ENCODE measurements at places on chromosomes 5 and 9.

GRCh38 chr9:34520096-34520495 is 2.7 kb downstream of the ENHO start:
- no peak for DNase-seq

DNA sequence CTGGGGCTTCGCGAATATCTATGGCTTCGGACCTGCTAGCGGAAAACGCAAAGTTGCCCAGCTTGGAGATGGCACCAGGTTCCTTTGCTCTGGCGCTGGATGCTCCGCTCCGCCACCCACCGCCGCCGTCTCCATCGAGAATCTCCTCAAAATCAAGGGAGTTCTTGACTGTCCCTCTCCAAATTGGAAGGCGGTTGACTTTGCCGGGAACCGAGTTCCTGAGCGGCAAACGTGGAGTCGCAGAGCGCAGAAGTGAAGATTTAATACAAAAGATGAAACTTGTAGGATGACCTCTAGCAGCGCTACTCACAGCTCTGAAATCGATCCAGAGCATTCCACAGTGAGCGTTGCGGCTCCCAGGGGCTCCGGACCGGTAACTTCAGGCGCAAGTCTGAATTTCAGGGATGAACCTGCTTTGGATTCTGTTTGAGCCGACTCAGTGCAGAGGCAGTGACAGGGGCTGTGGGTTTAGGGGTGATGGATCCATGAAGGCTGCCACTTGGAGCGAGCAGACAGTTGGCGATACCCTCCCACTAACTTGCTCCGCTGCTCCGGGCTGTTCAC is 1641.5 kb upstream of the C9orf72 start:
- no peak for DNase-seq

- DNase-seq = no peak
Measured at GRCh38 chr9:27108981-27109541, at the start of gene TEK. TEK (plus strand) TSS chr9:27109225; CDS start chr9:27109591, 366 bp downstream.

GRCh38 chr5:72281430-72281763 is 38.6 kb downstream of the MRPS27 start:
- DNase-seq = no peak

GRCh38 chr9:91222457-91222856 is 139.3 kb downstream of the AUH start:
- no peak for DNase-seq

DNA sequence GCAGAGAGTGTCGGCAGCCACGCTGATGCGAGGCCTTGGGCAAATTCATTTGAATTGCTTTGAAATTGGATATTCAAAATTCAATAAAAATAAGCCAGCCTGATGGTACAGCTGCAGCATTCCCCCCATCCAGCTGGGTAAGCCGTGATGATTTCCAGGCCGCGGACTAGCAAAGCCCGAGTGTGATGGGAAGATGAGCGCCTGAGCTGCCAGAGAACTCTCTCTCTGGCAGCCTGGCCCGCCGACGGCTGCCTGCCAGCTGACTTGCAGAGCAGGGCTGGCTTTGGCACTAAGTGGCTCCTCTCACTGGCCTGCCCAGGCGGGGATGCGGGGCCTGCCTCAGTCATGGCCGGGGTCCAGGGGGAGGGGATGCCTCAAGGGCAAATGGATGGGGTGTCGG is 268.3 kb upstream of the WWC1 start:
- DNase-seq = no peak

- DNase-seq = no peak
Measured at GRCh38 chr5:171801-172331, 19.4 kb upstream of the LRRC14B start.

DNA sequence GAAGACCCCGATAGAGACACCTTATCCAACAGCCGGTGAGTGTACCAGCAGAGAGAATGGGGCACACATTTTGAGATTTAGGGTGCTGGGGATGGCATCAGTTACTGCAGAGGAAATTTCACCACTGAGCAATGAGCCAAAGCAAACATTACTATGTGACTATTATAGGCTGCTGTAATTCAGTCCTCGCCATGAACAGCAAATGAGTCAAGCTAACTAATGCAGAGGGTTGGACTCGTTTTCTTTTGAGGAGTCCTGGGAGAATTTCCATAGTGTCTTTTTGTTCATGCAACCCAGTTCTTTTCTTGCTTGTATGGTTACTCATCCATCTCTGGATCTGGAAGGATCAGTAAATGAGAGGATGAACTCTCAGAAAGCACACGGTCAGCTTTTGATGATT is 323.8 kb downstream of the PSAT1 start:
- DNase-seq = no peak

- DNase-seq = no peak
Measured at GRCh38 chr5:55694152-55694830, 17.8 kb downstream of the SLC38A9 start.

DNA sequence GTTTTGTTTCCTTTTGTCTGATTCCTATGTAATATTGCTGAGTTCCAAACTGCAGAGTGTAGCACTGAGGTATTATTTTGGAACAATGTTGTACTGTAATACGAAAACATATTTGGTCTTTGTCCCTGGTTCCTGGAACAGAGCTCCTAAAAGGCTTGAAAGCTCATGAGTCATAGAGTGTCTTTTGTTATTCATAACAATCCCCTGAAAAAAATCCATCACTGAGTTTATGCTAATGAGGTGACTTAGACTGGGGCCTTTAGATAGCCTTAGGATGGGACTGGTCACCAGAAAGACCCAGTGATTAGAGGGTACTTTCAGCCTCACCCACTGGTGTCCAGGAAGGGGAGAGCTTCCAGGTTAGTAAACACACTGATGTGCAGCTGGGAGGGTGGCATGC is 132.7 kb upstream of the POU5F2 start:
- DNase-seq = no peak

DNA sequence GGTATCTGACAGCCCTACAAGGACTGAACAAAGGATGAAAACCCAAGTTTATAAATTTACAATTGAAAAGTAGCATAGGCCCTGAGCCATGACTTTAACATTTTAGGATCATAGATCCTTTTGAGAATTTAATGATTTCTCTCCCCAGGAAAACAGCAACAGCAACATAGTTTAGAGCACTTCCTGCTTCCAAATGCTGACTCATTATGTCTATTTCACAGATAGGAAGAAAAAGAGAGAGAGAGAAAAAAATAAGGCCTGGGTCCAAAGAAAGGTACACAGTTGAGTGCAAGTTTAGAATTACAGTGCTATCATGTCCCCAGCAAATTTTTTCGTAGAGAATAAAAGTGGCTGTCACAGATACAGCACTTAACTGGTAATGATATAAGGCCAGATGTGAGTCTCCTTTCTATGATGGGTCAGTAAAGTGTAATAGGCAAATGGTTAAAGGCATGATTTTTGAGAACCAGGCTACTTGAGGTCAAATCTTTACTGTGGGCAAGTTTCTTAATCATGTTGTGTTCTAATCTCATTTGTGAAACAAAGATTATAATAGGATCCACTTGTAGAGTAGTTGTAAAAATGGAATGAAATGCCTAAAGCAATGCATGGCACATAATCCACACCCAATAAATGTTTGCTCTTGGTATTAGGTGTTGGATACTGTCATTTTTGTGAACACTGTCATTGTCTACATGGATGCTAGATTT is 12.3 kb upstream of the PPP2R2B start:
- DNase-seq = no peak

GRCh38 chr5:168320805-168321204 is 29.4 kb downstream of the WWC1 start:
- no peak for DNase-seq

- DNase-seq = no peak
Measured at GRCh38 chr9:122418016-122418415, 47.2 kb downstream of the PTGS1 start.

DNA sequence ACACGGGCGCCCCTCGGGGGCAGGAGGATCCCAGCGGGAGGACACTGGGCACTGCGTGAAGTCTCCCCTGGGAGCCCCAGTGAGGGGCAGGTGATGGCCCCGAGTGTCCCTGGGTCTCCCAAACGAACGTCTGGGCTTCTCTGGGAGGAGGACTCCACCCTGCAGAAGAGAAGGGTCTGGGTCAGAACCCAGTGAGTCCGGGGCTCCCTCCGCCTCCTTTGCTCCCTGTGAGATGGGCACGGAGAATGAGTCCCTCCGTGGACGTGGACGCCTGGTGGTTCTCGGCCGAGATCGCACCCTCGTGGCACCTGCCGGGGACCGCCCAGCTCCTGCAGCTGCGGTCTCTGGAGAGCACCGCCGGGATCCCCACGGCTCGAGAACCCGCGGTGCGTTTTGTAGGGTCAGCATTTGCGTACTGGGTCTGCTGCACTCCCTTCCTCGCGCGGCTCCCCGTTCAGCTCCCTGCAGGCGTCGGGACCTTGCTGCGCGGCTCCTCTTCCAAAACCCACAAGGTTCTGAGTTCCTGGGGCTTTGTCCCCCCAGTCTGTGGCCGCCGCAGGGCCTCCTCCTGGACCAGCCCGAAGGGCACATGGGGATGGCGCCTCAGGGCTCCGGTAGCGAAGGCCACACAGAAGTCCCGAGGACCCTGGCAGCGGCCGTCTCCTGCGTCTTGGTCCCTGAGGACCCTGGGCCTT is 10.2 kb upstream of the CEP72 start:
- DNase-seq = no peak

- DNase-seq = no peak
Measured at GRCh38 chr9:4936277-4936676, 48.8 kb upstream of the JAK2 start.

GRCh38 chr5:85814596-85814995 is 803.1 kb upstream of the COX7C start:
- no peak for DNase-seq

DNA sequence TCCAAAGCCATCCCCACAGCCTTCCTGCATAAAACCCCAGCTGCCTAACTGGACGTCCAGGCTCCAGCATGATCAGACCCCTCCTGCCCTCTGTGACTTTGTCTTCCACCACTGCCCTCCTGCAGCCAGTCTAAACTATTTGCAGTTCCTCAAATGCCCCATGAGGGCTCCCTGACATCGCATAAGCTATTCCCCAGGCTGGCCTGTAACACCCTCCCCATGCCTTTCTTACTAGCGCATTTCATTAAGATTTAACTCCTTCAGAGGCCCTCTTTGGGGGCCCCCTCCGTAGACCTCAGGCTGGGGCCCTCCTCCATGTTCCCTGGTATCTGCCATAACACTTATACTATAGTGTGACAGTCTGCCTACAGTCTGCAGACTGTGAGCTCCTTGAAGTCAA is 15.5 kb upstream of the SMIM23 start:
- no peak for DNase-seq

DNA sequence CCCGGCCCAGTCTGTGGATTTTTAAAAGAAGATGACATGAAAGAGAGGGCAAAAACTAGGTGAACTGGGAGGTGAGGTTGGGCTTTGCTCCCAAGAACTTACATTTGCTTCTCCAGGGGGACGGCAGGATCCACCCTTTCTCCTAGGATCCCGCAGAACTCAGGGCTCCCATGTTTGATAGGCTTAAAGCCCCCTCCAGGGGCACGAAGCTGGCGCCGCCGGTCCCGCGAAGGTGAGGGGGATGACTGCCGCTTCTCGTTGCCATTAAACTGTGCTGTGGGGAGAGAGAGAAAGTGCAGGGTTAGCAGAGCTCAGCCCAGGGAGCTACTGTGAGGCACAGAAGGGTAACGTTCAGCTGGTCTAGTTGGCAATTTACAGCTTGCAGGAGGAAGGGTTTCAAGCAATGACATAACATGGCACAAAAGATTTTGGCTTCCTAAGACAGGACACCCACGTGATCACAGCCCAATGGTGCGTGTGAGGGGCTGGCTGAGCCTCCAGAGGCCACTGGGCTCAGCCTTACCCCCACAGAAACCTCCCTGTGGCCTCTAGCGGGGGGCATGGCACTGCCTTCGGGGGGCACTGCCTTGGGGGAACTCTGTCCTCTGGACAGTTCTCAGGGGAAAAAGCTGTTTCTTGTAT is 52.0 kb upstream of the SLC25A51 start:
- DNase-seq = no peak

DNA sequence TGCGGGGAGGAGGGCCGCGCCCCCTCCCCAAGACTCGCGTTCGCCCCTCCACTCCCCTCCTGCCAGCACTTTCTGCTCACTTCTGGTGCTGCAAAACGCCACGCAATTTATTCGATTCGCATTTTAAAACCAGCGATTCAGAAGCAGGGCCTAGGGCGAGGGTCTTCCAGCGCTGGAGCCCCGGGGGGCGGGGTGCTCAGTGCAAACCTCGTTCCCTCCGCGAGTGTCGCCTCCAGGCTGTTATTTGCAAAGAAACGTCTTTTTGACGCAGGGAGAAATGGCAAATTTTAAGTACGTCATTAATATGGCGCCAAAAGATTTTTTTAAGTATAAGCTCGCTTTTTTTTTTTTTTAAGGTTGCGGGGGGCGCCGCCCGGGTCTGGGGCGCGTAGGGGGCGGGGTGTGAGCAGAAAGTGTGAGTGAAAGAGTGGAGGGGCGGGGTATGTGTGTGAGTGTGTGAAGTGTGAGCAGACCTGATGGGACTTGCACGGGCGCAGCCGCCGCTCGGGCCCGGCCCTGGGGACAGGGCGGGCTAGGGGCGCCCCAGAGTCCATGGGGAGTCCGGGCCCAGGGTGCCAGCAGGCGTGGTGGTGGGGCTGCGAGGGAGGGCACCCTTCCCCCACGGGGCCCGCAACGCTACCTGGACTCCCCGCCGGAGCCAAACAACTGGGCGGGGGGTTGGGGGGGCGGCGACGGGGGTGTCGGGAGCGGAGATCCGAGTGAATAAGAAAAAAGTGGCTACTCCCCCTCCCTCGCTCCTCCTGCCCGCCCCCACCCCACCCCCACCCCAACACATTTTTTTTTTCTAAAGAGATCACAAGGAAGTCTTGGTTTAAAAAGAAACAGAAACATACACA is at the start of gene JADE2:
TSS of gene JADE2 (plus strand) at position 845 of the 857 bp plus-strand sequence. CDS start 10,188 bp downstream, outside the sequence.
- no peak for DNase-seq

DNA sequence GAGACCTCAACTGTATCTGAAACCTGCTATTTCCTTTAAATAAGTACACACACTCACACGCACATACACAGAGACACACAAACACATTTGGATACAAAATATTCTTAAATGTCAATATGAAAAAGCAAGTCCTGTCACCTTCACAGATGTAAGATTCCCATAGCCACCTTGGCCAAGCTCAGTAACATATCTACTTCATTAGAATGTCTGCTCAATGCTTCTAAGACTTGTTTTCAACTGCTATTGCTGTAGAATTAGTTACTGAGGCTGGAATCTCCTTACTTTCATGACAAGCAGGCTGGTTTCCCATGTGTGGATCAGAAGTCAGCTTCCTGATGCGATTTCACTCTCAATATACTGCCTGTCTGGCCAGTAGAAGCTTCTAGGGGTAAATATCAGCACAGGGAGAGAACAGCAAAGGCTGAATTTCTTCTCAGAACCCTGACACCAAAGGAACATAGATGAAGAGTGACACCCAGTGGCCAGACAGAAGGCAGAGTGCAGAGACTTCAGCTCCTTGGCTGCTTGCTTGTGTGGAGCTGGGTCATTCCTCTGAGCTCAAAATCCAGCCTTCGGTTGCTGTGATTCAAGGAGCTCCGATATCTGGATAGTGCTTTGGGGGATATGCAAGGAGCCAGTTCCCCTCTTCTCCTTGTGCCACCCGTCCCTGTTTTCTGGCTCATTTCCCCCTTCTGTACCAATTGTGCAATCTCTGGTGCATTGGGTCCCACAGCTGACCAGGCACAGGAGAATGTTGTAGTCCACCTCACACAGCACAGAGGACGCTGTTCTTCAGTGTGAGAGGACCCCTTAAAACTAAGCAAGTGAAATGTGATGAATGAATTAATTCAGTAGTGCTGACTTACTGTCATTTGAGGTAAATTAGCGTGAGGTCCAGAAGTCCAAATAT is 26.6 kb upstream of the ABLIM3 start:
- peak; percentile 8 for DNase-seq

GRCh38 chr5:37553720-37554404 is 174.7 kb downstream of the WDR70 start:
- no peak for DNase-seq

All from stimulated activated CD4-positive, alpha-beta T cell treated with anti-CD3 and anti-CD28 coated beads, TNF-alpha, amount 100 ng/mL, for 48 hours (primary cell).